CD8-positive, alpha-beta memory T cell (primary cell): ENCODE measurements at places on chromosomes 5 and 9.

DNA sequence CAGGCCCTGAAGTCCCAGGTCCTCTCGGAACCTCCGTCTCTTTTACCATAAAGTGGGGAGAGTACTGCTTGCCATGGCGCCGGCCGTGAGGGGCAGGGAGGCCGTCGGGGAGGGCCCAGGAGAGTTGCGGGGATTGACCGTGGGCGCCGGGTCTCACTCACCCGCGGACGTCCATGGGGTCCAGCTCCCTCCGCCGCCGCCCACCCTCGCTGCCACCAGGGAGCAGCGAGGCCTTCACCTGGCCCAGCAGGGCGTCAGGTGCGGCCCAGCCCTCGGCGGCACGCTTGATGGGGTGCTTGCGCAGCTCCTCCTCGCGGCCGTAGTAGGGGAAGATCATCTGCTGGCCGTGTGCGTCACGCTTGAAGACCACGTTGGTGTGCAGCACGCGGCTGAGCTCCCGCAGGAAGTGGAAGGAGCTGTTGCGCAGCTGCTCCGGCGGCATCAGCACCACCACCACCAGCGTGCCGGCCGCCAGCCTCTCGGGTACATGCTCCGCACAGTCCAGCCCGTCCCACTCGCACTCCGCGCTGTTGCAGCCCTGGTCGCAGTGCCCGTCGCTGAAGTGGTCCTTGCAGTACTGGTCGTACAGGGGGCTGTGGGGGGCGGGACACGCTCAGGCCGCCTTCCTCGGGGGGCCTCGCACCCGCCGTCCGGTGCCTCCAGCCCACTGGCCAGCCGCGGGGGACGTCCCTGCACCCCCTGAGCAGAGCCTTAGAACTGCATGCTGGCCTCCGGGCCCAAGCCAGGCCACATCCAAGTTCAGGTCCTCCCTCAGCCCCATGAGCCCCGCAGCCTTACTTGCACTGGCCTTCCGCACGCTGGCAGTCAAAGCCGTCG lies 21.9 kb upstream of the SEC16A start:
- DNase-seq: no peak

- no peak for DNase-seq
These were observed 62.1 kb downstream of the C9orf50 start for GRCh38 chr9:129558551-129559505.

DNA sequence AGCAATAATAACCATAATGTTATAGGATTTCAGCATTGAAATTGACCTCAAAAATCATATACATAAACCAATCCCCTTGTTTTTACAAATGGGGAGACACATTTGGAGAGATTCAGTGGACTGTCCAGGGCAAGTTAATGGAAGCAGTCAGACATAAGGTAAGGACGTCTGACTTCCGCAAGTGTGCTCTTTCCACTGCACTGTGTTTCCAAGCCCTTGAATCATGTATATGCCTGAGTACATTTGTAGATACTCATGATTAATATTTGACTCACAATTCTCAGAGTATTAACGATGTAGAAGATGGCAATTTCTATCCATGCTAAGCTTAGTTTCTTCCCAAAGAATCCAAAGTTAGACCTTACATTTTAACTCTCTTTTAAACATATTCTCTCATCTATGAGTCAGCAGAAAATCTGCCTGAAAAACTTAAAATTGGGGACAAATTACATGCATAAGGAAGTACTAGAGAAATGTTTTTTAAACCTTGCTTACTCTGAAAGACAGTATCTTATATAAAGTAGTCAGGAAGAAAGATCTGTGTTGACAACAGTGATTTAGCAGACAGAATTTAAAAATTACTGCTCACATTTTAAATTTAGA lies 165.3 kb downstream of the NFIB start:
- no peak for DNase-seq

- DNase-seq: peak; percentile 62
These were observed 1.7 kb upstream of the ARRDC3 start for GRCh38 chr5:91384671-91385430.

- DNase-seq: no peak
These were observed 53.1 kb upstream of the TYRP1 start for GRCh38 chr9:12640016-12640587.

GRCh38 chr5:170430256-170430655 lies 41.1 kb upstream of the KCNMB1 start:
- DNase-seq: no peak

DNA sequence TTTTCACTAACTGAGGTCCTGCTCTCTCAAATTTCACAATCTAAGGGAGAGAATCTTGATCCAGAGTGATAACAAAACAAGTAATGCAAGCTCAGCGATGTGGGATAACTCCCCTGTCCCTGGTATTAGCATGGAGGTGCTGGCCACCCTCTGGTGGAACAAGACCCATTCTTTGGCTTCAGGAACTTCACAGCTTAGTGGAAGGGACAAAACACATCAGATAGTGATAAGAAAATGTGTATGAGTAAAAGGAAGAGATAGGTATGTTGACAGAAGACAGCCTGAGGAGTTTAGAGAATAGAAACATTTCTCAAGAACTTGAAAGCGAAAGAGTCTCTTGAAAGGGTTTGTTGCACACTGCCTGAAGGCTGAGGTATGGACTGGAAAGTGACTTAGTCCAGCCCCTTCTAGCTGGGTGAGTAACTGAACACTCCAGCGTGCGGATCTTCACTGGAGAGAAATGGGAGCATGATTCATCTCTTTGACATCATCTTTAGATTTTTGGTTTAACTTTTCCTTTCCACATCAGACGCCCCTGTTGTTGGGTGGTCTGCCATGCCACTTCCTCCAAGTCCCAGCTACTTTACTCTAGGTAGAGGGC lies 25.4 kb upstream of the ZSWIM6 start:
- DNase-seq: no peak

DNA sequence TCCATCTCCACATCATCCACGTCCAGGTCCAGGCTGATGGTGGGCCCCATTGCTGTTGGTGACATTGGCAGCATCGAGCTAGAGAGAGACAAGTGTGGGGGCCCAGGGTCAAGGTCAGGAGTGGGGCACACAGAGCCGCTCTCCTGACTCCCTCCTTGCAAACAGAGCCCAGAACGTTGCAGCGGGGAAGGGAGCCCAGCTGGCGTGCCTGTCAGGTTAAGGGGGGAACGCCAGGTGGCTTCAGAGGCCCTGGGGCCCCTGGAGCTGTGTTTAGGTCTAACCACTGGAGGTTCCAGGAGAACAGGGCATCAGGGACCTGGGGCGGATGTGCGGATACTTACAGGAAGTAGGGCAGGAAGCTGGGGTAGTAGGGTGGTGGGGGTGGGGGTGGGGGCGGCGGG lies 7.5 kb downstream of the RNF44 start:
- peak; percentile 81 for DNase-seq

GRCh38 chr5:157478726-157479125 lies 18.7 kb downstream of the NIPAL4 start:
- no peak for DNase-seq

GRCh38 chr5:73093943-73094342 lies 26.4 kb upstream of the TMEM171 start:
- no peak for DNase-seq

- DNase-seq: no peak
These were observed 267.5 kb downstream of the ZSWIM6 start for GRCh38 chr5:61599370-61600122.

DNA sequence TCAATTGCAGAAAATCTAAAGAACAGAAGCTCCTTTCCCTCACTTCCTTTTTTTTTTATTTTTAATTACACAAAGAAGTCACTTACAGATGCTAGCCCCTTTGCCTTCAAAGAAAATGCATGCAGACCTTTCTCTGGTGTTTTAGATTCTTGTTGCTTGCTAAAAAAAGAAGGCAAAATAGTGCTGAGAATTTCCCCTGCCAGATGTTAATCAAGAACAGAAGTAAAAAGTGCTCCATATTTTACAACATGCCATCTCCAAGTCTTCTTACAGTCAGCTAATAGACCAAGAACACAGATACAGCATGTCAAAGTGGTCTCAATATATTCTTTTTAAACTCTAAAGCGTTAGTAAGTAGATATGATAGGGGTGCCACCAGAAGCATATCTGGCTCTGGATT lies 142.8 kb upstream of the RGMB start:
- DNase-seq: no peak

DNA sequence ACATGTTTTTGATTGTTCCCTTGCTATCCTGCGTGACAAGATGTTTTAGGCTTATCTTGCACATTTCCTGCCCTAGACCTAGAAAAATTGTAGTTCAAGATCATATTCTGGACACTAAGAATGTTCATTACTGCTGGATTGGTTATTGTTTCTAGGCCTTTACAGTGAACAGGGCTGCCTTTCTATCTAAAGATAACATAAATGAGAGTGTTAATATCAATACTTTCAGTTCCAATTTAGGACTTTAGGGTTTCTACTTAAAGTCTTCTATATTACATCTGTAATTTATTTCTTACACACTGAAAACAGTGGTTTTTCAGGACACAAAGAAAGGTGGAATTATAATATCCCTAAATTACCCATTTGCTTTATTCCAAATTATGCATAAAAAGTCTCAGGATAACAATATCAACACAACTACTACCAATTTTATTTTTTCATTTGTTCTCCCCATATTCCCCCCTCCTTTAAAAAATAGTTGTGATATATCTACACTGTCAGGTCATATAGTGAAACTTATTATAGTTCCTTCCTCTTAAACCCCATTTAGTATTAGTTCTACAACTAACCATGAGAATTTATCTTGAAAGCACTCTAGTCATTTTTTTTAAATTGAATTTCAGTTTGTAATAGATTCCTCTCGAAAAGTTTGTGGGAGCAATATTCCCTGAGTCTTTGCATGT lies 293.9 kb upstream of the RIOK2 start:
- DNase-seq: no peak

GRCh38 chr5:80246001-80246758 lies 9.7 kb downstream of the SERINC5 start:
- DNase-seq: no peak

- no peak for DNase-seq
These were observed 2373.8 kb upstream of the ACO1 start for GRCh38 chr9:30010691-30011090.

GRCh38 chr9:107025260-107026035 lies 162.5 kb downstream of the ZNF462 start:
- DNase-seq: no peak

- no peak for DNase-seq
These were observed 40.4 kb upstream of the FGF1 start for GRCh38 chr5:142726188-142726731.

GRCh38 chr5:137901011-137901817 lies 12.0 kb downstream of the PKD2L2 start:
- no peak for DNase-seq

DNA sequence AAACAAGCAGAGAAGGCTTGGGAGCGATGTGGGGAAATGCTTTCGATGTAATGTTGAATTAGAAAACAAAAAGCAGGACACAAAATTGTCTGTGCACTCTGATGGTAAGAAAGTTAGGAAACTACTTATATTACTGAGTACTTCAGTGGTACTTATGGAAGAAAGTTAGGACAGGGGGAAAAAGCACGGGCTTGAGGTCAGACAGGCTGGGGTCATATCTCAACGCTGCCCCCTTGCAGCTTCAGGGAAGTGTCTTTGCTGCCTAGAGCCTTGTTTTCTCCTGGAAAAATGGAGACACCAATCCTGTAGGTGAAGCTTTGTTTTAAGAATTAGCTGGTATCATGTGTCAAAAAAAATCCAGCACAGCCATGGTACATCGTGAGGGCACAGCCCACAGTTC lies 23.0 kb downstream of the NEURL1B start:
- DNase-seq: no peak

GRCh38 chr5:5126444-5126843 lies 13.7 kb upstream of the ADAMTS16 start:
- no peak for DNase-seq

DNA sequence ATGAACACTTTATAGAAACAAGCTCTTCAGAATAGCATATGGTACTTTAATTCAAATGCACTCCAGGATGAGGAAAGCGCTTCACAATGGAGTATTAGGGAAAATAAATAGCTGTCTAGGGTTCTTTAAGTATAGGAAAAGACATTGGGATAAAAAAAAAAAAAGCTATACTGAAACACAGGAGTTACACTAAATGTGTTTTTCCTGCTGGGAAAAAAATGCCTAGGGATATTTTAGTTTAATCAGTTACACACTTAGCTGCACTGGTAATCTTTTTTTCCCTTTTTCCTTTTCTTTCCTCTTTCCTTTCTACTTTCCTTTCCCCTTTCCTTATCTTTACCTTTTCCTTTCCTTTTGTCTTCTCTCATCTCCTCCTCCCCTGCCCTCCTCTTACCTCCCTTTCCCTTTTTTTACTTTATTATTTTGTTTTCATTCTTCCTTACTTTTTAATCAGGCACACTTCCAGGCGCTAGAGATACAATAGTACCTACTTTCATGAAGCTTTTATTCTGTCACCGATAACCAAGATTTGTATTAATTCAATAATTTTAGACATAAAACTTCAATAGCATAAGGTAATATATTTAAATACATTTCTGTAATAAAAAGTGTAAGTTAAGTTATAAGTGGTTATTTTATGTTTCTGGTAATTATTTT lies 758.7 kb downstream of the CDH18 start:
- no peak for DNase-seq

DNA sequence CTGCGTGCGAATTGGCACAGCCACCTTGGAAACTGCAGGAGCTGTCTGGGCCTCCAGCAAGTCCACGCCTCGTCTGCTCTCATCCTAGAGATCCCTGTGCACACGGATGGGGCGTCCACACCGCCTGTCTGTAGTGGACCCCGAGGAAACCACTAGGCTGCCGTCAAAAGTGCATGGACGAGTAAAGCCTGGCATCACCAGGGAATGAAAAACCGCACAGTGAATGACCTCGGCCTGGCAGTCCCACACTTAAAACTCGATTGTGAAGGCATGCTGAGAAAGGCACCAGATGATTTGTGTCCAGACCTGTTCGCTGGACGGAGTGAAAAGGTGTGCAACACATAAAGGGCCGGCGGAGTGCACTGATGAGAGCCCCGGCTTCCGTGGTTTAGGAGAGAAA lies 50.8 kb downstream of the MRPL36 start:
- DNase-seq: no peak

DNA sequence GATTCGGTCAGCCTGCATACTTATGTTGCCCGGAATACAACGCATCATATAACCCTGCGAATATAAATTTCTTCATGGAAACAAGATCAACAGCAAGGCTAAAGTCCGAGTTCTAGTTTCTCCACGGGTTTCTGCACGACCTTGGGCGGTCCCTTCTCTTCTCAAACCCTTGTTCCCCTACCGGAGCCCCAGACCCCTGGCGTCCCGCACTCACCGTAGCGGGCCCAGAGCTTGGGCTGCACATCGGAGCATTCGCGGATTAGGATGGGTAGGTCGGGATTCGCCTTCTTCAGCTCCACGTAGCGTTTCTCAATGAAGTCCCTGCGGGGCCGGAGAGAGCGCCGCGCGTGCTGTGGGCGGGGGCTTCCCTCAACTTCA lies 399 bp downstream of the NDUFA2 start:
- DNase-seq: no peak

GRCh38 chr5:1168796-1169195 lies 32.6 kb upstream of the SLC6A19 start:
- no peak for DNase-seq

DNA sequence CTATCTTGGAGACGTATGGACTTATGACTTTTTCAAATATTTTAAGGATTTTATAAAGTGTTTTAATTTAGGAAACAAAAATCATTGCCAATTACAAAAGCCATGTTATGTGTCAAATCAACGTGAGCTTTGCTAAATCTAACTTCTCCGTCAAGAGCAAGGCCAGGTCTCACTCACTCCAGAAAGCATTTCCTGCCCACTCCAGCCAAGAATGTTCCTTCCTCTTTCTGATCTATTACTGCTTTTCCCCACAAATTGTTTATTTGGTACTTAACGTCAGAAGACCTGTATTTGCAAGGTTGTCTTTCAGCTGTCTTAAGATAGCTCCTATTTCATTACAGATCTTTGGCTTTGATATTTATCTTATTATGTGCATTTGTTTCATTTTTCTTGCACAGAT lies 193.5 kb upstream of the HAPLN1 start:
- no peak for DNase-seq
